Calu3 (cell line): ENCODE measurements at places on chromosomes 11 and 22.

- no peak for DNase-seq
Measured at GRCh38 chr11:63811522-63811921, 1.7 kb upstream of the SPINDOC start.

DNA sequence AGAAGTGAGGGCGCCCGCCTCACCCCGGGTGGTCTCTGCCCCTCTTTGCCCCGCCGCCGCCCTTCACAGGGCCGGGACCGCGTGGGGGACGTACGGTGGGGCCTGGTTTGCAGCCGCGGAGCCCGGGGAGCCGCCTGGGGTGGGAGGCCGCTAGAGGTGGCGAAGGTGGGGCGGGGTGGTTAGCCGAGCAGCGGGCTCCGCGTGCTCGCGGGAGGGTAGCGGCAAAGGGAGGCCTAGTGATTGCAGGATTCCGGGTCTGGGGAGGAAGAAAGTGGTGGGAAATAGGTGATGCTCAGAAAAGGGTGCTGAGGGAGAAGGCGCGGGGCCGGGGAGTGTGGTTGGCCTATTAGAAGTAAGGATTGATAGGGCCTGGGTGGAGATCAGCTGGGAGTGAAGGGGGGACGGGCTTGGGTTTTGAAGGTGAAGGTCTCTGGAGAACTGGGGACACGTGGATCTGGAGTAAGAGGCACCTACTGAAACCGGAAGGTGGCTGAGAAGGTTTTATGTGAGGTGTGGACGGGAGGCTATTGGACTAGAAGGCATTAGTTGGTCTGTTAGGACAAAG lies 571 bp downstream of the FAR1 start:
- peak; percentile 34 for DNase-seq

- no peak for DNase-seq
Measured at GRCh38 chr11:13902523-13902922, 60.0 kb upstream of the SPON1 start.

DNA sequence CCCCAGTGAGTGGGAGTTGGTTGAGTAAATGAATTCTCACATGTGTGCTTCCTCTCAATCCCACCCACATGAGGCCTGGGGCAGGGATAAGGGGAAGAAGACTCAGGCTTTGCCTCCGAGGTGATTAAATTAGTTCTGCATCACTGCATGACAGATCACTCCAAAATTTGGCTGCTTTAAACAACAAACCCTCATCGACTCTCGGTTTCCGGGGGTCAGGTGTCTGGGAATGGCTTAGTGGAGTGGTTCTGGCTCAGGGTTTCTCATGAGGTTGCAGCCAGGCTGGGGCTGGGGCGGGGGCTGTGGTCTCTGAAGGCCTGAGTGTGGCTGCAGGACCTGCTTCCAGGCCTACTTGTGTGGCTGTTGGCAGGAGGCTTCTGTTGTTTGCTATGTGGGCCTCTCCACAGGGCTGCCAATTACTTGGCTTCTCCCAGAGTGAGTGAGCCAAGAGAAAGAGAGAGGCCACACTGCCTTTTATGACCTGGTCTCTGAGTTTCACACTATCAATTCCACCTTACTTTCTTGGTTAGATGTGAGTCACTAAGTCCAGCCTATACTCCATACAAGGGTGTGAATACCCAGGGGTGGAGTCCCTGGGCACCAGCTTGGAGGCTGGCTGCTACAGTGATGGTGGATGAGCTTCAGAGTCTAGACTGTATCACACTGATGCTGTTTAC lies 15.9 kb downstream of the MOGAT2 start:
- no peak for DNase-seq

DNA sequence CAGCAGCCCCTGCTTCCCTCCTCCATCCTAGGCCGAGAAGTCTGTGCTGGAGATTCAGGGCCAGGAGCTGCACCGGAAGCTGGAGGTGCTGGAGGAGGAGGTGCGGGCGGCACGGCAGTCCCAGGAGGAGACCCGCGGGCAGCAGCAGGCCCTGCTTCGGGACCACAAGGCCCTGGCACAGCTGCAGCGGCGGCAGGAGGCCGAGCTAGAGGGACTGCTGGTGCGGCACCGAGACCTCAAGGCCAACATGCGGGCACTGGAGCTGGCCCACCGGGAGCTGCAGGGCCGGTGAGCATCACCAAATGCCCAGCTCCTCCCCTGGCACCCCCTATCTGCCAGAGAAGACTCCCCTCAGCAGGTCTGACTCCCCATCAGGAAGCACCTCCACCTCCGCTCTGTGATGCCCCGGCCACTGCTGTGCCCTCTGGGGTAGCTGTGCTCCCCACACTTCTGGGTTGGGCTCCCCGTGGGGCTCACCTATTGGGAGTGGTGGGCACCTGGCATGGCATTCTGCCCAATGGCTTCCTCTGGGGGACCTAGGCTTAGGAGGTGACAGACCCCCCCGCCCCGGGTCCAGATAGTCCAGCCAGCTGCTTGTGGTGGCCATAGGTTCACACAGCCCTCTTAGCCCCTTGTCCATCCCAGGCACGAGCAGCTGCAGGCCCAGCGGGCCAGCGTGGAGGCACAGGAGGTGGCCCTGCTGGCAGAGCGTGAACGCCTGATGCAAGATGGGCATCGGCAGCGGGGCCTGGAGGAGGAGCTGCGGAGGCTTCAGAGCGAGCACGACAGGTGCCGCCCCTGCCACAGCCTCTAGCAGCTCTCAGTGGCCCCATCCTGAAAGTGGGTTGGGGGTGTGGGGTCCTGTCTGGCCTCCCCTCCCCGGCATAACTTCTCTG lies 6.6 kb upstream of the RPS6KA4 start:
- no peak for DNase-seq

- DNase-seq, result no peak
Measured at GRCh38 chr22:20032407-20032991, 11.6 kb downstream of the TANGO2 start.

DNA sequence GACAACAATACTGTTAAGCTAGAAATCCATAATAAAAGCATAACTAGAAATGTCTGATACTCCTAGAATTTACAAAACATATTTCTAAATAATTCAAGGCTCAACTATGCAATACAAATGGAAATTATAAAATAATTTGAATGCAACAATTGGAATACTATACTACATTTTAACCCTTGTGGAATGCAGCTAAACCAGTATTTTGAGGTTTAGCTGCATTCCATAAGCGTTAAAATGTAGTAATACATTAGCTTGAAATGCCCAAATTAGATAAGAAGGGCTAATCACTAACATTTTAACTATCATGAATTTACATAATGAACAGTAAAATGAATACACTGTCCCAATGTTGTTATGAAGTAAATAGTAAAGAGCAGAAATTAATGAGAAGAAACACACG lies 617.2 kb upstream of the CHORDC1 start:
- DNase-seq, result no peak

- no peak for DNase-seq
Measured at GRCh38 chr11:25615841-25616240, 716.1 kb upstream of the ANO3 start.

GRCh38 chr11:19751055-19751454 lies 38.4 kb downstream of the NAV2 start:
- no peak for DNase-seq

- no peak for DNase-seq
Measured at GRCh38 chr11:26708736-26709456, 13.0 kb downstream of the SLC5A12 start.

- no peak for DNase-seq
Measured at GRCh38 chr11:119651802-119652584, 77.0 kb downstream of the NECTIN1 start.

DNA sequence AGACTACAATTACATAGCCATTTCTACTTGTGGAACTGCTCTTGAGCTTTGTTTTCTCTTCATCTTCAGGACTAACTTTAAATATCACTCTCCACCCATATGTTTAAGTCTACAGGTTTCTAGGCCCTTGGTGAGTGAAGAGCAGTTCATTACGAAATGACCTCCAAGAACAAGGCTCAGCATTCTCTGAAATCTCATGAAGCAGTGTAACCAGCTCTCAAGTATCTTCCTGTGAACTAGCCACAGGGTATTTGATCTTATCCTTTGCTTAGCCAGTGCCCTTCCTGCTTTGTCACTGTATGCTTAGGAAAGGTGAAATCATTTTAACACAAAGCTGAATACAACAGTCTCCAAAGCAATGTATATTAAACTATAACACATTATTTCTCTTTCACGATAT lies 20.4 kb upstream of the LYVE1 start:
- DNase-seq, result no peak

DNA sequence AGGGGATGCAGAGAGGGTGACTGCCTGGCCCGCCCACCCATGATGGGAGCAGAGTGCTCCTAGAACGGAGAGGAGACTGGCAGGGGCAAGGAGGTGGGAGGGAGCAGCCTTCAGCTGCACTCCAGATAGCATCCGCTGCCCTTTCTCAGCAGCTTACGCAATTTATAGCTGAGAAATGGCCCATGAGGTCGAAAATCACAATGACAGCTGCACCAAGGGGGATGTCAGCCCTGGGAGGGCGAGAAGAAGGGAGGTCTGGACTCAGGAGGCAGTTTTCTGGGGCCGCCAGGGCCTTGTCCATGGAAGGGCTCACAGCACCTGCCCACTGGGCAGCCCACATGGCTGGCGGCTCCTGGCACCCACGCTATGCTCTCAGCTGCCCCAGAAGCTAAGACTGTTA lies 17.6 kb upstream of the MOB2 start:
- DNase-seq, result no peak

GRCh38 chr11:14224395-14224794 lies 134.6 kb downstream of the RRAS2 start:
- no peak for DNase-seq

GRCh38 chr11:126072801-126073594 lies 10.3 kb upstream of the CDON start:
- no peak for DNase-seq

DNA sequence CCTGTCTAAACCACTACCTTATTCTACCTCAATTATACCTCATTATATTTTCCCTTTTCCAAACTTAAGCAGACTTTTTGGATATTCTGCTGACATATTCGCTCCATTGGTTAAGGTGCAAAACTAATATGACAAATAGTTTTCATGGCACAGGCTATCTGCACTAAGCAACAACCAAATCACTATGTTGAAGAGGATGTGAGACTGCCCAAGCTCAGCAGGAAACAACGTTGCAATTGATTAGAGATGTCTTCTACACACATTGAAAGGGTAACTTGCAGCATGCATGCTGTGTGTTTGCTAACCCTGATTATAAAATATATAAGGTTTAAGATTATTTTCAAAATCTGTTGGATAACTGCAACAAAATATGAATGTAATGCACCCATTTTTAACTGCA lies 61.6 kb downstream of the STK33 start:
- DNase-seq, result no peak

- DNase-seq, result no peak
Measured at GRCh38 chr11:13952221-13952620, 10.3 kb upstream of the SPON1 start.

DNA sequence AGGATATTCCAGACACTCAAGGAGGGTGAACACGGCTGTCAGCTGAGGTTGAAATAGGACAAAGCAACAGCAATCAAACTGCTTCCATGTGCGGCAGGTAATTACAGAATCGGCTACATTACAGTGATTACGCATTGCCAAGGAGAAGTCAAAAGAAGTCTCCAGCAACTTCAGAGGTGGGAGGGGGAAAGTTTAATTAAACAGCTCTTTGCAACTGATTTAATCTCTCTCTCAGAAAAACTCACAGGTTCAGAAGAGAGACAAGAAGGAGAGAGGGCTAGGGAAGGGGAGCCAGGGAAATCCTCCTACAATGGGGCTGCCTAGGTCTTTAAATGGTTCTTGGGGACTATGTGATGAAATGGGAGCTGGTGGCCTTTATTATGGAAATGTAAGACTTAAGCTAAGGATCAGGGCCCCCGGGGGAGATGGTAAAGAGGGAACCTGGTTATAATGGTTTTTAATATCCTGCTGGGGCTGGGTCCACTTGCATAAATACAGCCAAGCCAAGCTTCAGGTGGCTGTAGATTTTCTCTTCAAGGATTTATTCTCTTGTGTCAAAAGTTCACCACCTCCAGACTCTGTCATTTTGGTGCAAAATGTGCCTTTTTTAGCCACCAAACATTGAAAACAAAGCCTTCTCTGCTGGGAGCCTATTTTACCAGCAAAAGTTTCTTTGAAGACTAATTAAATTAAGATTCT lies 354.7 kb upstream of the NARS2 start:
- DNase-seq, result no peak

DNA sequence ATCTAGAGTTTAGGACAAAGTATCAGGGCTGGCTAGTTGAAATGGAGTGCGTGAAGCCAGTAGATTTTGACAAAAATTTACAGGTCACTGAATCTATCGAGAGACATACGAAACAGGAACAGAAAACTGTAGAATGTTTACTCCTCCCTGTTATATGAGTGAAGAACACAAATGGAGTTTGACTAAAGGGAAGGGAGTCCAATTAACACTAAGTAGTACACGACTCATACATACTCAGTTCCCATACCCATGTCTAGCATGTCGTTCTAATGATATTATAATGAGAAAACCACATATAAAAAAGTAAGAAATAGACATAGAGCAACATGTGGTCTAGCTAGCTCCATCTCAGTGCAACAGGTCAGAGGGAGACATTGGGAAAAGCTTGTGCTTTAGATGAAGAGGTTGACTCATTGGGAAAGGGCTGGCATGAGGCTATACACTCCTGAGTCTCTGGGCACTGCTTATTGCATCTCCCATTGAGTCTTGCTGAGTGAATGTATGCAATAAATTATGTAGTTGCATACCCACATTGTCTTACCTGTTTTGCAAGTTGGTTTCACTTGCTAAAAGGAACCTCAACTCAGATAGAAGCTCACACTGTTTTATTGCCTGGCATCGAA lies 43.5 kb downstream of the CD44 start:
- no peak for DNase-seq

DNA sequence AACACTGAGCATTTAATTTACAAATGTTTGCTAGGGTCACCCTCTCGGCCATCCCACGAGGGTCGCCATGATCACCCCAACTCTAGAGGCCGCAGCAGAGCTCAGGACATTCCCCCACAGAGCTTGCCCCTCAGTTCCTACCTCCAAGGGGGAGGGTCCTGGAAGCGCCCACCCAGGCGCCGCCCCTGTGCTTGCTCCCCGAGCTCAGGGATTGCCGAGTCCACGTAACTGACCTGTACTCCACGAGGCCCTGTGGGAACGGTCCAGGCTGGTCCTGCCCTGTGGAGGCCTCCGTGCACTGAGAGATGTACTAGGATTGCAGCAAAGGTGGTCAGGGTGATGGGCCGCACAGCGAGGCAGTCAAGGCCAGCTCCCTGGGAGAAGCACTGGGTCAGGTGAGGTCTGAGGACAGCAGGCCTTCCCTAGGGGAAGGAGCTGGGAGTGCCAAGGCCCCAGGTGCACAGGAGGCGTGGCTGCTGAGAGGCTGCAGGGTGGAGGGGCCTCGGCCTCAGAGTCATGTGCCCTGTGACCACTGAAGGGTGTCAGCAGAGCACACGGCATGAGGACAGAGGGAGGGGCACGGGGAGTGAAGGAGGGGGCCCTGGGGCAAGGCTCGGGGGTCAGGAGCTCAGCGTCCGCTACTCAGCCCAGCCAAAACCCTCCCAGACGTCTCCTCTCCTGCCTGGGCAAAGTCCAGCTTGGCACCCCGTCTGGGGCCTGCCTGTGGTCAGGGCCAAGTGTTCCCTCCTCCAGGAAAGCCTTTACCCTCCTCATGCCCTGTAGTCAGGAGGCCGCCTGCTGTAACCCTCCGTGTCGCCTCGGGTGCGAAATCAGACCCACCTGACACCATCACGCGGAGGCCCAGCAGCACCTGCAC lies 2.4 kb upstream of the MIOX start:
- DNase-seq, result peak; percentile 58
